ENCODE measurements at places on chromosomes 6 and 20.

DNA sequence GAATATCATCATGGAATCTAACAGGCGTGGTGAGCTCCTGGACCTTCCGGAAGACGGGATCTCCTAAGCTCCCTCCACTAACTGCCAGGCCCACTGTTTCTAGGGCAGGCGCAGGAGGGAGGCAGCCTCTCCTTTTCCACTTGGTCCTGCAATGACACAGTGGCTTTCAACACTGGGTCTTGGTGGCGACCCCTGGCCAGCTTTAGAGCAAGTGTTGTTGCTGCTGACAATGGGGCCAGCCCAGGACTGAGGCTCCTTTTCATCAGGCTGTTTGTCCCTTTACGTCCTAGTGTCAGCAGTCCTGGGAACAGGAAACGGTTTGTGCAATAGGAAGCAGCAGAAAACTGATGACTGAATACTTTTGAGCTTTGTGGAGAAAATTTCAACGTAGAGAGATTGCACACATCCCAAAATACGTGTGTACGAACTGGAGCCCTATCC, 9.7 kb upstream of the QKI start:
- peak; percentile 43 for DNase-seq

- DNase-seq = no peak
These were observed 32.5 kb downstream of the SUN5 start for GRCh38 chr20:32971703-32972161.

GRCh38 chr20:49567421-49568277, at the start of gene PTGIS:
TSS of gene PTGIS (minus strand) at chr20:49568137. CDS start at chr20:49568116, 21 bp downstream.
- DNase-seq = no peak

DNA sequence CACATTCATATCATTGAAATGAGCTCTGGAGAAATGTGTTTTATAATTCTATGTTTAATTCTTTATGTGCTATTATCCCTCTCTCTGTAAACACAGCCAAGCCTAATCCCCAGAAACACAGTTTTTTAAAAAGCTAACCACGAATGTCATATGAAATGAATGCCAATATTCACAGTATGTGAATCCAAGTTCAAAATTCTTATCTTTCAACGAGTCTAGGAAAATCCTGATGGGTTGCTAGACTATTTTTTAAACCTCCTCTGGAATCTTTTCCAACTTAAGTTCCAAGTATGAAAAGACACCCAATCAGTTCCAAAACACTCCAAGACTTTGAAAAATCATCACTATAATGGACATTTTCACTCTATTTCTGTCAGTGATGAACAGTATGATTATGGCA, 689.3 kb downstream of the HACE1 start:
- DNase-seq = no peak

DNA sequence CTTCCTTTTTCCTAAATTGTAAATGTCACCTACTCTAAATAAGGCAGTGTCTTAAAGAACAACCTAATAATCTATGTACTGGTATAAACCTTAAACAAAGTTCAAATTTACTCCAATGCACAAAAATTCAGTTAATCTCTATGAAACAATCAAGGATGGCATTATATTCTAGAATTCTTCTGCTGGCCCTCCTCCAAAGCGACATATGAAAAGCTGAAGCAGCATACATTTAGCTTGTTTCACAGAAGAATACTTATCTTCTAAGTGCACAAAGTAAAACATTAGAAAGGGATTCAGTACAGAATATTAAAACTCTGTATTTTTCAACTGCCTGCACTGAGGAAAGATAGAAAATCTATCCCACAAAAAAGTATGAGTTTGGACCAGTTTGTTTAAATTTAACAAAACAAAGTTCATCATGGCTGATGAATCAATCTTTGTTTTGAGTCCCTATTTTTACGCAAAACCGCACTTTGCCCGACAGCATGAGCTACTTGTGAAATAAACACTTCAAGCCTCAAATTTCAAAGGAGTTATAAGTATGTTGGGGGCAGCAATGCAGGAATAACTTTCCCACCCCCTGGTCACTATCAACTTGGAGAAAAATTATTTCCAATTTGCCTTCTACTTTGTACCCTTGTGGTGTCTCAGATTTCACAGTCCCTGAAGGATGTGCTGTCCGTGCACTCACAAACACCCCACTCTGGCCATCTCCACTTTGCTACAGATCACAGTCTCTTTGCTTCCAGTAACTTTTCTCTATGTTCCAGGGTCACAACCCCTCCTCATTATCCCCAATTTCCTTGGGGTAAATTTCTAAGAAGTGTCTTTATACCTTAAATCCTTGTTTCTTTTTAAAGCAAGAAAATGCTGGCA, 238.2 kb downstream of the PRKN start:
- no peak for DNase-seq

GRCh38 chr20:59448196-59448595, 147.8 kb downstream of the EDN3 start:
- no peak for DNase-seq

DNA sequence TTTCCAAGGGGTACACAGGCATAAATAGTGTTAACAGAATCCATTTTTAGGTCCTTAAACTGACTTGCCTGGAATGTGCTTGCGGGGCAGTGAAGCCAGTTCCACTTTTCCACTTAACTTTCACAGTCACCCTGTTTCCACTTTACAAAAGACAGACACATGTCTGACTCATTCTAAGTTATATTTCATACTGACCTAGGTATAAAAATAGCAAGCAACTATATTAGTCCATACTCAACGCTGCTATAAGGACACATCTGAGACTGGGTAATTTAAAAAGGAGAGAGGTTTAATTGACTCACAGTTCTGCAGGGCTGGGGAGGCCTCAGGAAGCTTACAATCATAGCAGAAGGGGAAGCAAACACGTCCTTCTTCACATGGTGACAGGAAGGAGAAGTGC, 88.2 kb downstream of the MTFR2 start:
- no peak for DNase-seq

DNA sequence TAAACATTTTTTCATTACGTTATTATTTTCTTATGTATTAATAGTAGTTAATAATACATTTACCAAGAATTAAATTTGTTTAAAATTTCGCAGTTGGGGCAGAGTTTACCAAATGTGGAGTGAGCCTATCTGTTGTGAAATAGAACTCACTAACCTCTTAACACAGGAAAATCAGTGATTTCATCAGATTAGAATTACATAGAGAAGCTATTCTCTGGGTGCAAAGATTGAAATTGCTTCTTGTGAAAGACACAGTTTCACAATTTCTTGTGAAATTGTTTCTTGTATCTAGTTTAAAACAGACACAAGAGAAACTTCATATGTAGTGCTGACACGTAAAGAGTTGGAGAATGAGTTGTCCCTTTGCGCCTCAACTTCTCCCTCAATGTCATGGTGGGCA, 69.4 kb upstream of the PRL start:
- DNase-seq = no peak

GRCh38 chr6:14975471-14975817, 270.4 kb upstream of the JARID2 start:
- no peak for DNase-seq

- DNase-seq = peak; percentile 36
These were observed 114.6 kb upstream of the RIPOR2 start for GRCh38 chr6:25050356-25050755.
